ENCODE measurements at places on chromosomes 16 and 17. TPM values are rescaled to one million over a fixed set of nuclear protein-coding genes. Genes with fewer than 3 reads are reported as not detected.

Gene FOXJ1
- total RNA-seq = 2.0 TPM

DNA sequence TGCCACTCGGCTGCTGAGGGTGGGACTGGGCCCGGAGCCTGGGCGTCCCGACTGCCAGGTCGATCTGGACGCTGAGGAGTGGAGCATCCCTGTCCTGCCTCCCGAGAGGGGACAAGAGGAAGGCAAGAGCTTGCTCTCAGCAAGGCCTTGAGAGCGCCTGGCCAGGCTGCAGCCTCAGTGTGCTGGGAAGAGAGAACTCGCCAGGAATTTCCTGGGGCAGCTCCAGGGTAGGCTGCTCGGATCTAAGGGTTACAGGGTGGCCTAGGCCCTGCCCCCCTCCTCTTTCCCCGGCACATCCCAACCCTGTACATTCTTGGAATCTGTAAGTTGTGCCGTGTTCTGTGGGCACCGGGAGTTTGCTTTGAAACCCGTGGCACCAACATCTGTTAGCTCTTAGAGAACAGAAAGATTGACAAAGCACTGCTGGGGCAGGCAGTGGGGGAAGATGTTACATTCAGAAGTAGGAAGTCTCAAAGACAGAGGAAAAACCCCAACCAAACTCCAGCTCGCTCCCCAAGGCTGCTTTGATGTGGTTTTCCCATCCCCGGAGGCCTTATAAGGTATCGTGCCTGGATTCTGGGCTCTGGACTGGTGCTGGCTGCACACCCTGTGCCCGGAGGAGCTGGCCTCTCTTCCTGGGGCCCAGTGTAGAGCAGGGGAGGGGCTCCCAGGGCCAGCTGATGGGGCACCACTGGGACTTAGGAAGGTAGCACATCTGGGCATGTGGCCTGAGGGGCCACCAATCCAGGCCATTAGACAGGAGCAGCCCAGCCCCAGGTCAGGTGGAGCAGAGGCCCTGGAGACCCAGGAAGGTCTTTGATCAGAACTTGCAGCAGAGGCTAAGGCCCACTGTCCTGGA is 55.2 kb downstream of the NKD1 start:
- peak overlapping the region; percentile 91 for H3K27ac ChIP-seq
- DNase-seq = no peak
- H3K27me3 ChIP-seq = no peaks in the 10 kb centered on the region

Gene GLIS2
- total RNA-seq = 78.2 TPM

GRCh38 chr16:47492428-47493377 is 31.6 kb downstream of the PHKB start:
- DNase-seq = no peak

- H3K27ac ChIP-seq = no peak overlapping the region
- no peaks in the 10 kb centered on the region for H3K36me3 ChIP-seq
- H3K27me3 ChIP-seq = no peaks in the 10 kb centered on the region
- peaks cover 8% of the 10 kb centered on the region for H3K4me1 ChIP-seq
- DNase-seq = no peak
Measured at GRCh38 chr17:21239680-21240368, 13.4 kb downstream of the NATD1 start.

DNA sequence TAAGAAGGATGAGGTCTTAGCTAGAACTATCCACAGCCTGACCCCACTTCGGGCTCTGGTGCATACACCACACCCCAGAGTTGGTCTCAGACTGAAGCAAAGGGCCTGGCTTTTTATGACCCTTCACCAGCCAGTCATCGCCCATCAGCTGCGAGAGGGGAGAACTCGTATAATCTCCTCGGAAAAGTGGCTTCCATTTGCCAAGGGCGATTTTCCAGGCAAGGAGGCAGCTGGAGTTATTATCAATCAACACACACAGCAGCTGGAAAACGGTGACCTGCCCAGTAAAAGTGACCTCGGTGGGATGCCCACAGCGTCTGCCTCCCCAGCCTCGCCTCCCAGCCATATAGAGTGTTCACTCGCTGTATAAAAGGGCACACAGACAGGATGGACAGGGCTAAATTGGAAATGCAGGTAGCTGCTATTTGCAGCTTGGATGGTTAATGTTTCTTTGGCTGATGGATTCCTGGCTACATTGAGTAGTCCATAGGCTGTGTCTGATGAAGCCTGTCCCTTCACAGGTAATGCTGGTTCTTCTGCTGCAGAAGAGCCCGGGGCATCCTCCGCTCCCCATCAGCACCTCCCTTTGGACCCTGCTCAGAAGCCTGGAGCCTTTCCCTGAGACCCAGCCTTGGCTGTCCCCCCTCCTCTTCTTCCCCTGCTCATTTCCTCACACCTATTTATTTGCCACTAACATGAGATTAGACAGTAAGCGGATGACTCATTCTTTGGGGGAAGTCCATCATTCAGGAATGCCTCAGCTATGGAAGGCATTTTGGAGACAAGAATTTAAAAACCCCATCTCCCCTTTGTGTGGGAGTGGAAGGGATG is 45.7 kb downstream of the TMEM186 start:
- H3K27ac ChIP-seq = peak overlapping the region; percentile 72
- no peak for DNase-seq

Gene VMO1
- 2.3 TPM for total RNA-seq

DNA sequence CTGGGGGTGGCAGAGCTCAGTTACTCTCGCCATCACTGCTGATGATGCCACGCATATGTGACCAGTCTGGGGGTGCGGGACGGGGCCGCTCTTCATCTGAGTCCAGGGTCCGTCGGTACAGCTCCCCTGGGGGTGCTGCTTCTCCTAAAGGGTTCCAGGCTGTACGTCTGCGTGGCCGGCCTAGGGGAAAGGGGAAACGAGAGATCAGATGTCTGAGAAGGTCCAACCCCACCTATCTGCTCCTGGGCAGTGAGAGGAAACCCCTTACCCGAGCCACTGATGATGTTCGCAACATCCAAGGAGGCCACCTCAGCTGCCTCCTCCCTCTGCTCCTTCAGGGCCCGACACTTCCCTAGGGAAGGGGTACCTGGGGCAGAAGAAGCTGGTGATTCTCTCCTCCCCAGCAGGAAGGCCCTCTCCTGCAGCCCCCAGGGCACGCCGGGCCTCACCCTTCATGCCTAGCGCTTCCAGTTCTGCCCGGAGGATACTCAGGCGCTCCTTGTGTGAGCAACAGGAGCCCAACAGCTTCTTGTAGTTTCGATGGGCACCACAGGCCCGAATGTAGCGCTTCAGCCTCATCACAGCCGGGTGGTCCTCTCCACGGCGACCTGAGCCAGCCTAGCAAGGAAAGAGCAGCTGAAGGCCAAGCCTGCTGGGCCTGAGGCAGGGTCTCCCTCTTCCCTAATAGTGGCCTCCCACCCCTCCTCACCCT is 2.1 kb downstream of the HIRIP3 start:
- no peak overlapping the region for H3K27ac ChIP-seq
- peaks cover 8% of the 10 kb centered on the region for H3K36me3 ChIP-seq
- H3K4me1 ChIP-seq = peaks cover 20% of the 10 kb centered on the region
- DNase-seq = no peak
- no peaks in the 10 kb centered on the region for H3K27me3 ChIP-seq

DNA sequence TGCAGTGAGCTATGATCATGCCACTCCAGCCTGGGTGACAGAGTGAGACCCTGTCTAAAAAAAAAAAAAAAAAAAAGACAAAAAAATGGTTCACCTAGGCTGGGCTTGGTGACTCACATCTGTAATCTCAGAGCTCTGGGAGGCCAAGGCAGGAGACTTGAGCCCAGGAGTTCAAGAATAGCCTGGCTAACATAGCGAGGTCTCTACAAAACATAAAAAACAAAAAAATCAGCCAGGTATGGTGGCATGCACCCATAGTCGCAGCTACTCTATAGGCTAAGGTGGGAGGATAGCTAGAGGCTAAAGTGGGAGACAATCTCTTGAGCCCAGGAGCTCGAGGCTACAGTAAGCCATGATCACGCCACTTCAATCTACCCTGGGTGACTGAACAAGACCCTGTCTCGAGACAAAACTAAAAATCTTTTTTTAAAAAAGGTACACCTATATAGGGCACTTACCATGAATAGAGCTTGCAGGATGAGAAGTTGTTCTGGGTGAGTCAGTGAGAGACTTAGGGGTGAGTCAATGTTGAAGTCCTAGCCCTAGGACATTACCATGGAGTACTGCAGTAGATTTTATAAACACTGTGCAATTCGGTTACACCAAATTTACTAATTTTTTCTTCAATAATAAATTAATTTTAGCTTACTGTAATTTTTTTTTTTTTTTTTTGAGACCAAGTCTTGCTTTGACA is 19.0 kb downstream of the USP32 start:
- peaks cover 7% of the 10 kb centered on the region for H3K36me3 ChIP-seq
- no peaks in the 10 kb centered on the region for H3K27me3 ChIP-seq
- no peak for DNase-seq
- H3K27ac ChIP-seq = no peak overlapping the region
- no peak overlapping the region for H3K4me3 ChIP-seq
- no peaks in the 10 kb centered on the region for H3K4me1 ChIP-seq

- DNase-seq = no peak
- H3K27me3 ChIP-seq = peaks cover 33% of the 10 kb centered on the region
- peaks cover 8% of the 10 kb centered on the region for H3K4me1 ChIP-seq
- peak overlapping the region; percentile 16 for H3K27ac ChIP-seq
Measured at GRCh38 chr17:69142175-69142802, 594 bp upstream of the ABCA6 start.

GRCh38 chr17:49508061-49508865 is 13.2 kb downstream of the NGFR start:
- H3K27ac ChIP-seq = peak overlapping the region; percentile 72
- H3K4me3 ChIP-seq = no peak overlapping the region
- peaks cover 3% of the 10 kb centered on the region for H3K27me3 ChIP-seq
- H3K4me1 ChIP-seq = peaks cover 43% of the 10 kb centered on the region
- no peaks in the 10 kb centered on the region for H3K36me3 ChIP-seq

DNA sequence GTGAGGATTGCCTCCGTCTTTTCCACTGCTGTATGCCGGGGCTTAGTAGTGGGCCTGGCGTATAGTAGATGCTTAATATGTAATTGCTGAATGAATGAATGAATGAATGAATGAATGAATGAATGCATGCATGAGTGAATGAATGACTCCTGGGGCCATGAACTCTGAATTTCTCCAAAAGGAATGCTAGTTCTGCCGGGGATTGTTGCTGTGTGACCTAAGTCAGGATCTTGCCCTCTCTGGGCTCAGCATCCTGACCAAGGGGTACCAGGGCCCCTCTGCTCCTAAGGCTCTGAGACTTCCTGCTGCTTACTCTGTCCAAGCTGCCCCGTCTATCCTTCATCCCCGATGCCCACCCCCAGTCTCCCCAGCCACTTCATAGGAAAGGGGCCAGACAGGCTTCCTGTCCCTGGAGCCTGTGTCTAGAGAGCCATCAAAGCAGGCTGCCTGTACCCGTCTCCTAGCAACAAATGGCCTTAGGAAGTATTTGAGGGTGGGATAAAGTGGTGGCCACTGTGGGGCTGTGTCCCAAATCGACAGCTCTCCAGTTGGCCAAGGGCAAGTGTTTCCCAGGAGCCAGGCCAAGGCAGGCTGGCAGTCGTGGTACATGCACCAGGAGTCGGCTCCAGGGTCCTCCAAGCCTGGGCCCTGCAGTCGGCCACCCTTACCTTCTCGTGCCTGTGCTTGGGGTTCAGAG is 11.6 kb upstream of the MPRIP start:
- H3K4me1 ChIP-seq = peaks cover 35% of the 10 kb centered on the region
- no peaks in the 10 kb centered on the region for H3K36me3 ChIP-seq
- H3K27ac ChIP-seq = no peak overlapping the region
- no peak overlapping the region for H3K4me3 ChIP-seq

Gene PLEKHG4
- total RNA-seq = 15.5 TPM

DNA sequence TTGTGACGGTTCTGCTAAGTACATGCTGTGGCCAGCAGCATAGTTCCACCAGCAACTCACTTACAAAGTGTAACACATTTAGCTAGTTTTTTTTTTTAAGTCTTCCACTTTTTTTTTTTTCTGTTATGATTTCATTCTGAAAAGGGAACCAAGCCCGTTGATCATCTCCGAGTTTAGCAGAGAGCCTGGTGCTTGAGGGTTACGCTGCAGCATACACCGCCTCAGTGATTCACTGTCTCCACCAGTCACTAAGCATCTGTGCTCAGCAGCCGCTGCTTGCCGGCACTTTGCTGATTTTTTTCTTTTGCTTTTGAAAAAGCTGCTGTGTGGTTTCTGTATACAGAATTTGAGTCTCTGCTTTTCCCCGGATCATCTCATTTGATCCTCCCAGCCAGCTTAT is 194.5 kb upstream of the CDH13 start:
- peaks cover 65% of the 10 kb centered on the region for H3K27me3 ChIP-seq
- no peak for DNase-seq
- H3K36me3 ChIP-seq = no peaks in the 10 kb centered on the region
- H3K27ac ChIP-seq = no peak overlapping the region
- no peak overlapping the region for H3K4me3 ChIP-seq
- H3K4me1 ChIP-seq = no peaks in the 10 kb centered on the region

DNA sequence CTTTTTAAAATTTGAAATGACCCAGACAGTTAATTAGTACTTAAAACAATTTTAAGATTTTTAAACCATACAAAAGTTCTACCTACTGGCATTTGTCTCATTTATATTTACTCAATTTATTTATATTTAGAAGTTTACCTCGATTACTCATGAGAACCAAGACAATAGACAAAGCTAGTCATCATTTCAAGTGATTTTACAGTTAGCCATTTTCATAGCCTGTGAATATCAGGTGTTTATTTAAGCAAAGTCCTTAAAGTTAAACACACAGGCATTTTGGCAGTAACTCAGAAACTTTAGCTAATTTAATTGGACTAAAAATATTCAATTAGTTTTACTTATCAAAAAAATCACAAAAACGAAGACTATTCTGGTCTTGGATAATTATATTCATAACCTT is 101.6 kb upstream of the KIF2B start:
- H3K27ac ChIP-seq = no peak overlapping the region
- H3K27me3 ChIP-seq = no peaks in the 10 kb centered on the region
- no peak for DNase-seq
- H3K4me3 ChIP-seq = no peak overlapping the region

Gene KRT20
- total RNA-seq = not detected

Gene MYH8
- not detected for total RNA-seq

Gene DPEP3
- total RNA-seq = not detected

Gene CA7
- total RNA-seq = not detected

Gene PITPNM3
- 1.9 TPM for total RNA-seq

Gene NKIRAS2
- 47.2 TPM for total RNA-seq

DNA sequence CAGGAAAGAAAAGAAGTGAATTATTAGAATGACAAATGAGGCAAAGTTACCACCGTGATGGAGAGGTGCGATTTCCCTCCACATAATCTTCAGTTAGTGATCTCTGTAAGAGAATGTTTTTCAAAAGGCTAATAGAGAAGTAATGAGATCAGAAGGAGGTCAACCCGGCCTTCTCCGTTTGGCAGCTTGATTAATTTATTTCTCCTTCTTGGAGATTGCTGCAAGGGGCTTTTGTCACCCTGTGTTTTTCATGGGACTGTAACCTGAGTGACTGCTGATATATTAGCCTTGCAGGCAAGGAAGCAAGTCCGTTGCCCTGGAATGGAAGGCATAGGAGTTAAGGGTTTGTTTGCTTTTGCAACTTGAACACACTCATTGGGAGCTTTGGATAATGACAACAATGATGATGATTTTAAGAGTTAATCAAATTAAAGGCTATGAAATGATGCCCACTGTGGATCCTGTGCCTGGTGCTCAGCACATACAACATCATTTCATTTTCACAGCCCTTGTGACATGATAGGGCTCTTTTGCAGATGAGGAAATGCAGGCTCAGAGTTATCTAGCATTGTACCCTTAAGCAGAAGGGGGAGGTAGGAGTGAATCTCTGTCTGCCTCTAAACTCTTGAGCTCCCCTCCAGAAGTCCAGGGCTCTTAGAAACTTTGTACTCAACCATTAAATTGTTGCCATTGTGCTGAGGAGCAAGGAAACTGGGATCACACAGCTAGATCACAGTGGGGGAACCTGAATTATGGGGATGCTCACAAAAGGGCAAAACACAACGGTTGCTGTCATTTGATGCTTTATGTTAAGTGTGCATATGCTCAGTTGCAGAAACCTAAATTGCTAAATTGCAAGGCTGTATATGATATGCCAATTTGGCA is 226.3 kb downstream of the WWOX start:
- H3K27me3 ChIP-seq = peaks cover 48% of the 10 kb centered on the region
- H3K27ac ChIP-seq = no peak overlapping the region
- no peak overlapping the region for H3K4me3 ChIP-seq
- H3K4me1 ChIP-seq = peaks cover 15% of the 10 kb centered on the region
- DNase-seq = no peak

Gene CCL4
- total RNA-seq = not detected

All from mesothelial cell of epicardium (in vitro differentiated cells).